ENCODE measurements at places on chromosomes 7 and 10.

DNA sequence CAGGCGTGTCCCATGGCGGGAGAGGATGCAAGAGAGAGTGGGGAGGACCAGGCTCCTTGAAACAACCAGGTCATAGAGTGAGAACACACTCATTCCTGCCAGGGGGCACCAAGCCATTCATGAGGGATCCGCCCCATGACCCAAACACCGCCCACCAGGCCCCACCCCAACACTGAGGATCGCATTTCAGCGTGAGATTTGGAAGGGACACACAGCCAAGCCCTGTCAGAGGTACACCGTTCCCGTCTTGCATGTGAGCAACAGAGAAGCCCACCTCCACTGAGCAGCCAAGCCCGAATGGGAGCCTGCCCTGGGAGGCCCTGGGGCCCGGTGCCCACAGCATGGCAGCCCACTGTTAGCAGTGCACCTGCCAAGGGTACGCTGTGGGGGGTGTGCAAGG, 7.9 kb upstream of the ARPC1B start:
- DNase-seq = no peak

DNA sequence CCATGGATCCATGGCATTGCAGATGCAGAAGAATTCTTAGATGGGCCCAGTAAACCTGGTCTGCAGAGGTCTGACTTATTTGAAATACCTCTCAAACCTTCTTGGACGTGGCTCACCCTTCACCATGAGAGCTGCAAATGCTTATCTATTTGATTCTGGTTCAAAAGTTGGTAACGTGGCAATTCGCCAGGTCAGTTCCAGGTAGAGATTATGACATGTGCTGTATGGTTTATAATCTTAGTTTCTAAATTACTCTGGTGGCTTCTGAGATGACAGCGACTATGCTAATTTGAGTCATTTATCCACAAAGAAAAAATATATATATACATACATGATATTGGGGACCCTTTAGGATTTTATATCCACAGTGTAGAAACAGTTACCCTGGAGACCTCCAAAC, 68.8 kb downstream of the NRP1 start:
- DNase-seq = peak; percentile 20

DNA sequence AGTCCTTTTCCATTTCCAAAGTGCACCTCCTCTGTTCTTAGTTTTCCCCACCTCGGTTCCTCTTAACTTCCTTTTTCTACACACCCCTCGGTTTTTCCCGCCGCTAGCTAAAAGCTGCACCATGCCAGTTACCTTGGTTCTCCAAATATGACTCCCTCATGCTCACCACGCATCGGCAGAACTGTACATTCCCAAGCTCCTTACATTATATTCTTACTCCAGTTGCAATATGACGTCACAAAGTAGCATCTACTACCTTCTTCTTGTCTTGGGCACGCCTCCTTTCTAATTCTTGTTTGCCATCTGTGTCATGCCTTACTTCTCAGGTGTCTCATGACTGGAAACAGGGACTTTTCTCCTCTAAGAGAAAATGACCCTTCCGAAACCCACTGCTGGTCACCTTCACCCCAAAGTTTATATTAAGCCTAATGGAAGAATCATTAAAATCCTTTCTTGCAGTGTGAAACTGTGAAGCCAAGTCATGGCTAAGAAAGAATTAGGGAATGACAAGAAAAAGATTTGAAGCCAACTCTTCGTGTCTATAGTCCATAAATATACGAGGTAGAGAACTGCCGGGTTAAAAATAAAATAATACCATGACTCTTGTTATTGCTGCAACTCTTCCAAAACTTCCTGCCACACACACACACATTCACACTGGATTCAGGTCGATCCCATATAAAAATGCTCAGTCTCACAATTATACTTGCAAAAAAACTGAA, 1.7 kb downstream of the ESYT2 start:
- DNase-seq = no peak

DNA sequence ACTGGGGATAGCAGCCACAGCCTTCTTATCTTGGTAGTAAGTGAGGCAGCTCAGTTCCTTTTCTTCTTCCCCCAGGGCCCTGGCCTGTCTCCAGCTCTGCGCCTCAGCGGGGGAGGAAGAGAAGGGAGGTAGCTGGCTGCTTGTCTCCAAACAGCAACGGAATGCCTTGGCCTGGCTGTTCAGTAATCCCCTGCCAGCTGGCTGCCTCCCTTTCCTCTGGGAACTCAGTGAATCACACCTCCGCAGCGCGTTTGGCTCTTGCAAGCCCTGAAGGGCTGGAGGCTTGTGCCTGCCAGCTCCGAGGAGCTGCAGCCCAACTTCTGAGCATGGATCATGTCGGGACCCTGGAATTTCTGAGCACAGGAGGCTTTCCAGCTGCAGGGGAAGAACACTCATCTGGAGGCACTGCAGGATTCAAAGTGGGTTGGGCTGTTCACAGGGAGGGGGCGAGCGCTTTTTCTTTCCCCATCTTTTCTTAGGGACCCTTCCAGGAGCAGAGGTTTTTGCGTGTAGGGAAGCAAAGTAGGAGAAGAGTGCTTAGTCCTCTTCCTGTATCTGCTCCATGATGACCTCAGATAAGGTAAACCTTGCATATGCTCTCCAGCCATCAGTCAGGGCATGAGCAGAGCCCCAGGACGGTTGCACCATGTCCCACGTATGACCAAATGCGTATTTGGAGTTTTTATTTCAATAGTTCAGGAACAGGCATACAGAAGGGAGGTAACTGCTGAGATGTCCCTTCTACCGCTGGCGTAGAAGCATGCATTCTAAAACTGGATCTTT, 253.2 kb upstream of the INHBA start:
- no peak for DNase-seq

DNA sequence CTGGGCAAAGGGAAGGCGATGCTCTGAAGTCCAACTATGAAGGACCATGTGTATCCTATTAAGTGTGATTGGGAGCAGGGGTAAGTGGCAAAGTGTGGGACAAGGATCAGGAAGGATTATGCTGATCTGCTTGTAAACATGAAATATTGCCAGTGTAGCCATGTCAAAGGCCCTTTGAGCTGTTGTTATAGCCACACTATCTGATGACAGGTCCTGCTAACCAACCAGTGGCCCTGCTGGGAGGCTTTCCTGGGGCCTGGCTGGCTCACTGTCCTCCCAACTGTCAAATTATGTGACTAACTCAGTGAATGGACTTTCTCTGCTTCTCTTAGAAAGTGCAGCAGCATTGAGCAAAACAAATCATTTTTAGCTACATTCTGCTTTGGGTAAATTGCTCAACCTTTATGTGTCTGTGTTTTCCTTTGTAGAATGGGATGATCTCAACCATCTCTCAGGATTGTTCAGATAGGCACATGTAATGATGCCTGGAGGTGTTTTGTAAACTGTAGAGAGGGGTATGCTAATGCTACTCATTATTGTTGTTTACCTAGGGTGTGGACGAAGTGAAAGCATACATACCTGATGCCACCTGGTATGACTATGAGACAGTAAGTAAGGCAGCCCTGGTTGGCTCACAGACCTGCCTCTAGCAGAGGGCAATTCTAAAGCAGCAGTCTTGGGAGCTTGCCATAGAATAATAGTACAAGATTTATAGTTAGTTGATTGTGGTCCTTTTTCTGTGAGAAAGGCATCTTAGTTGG, 47.4 kb downstream of the MGAM2 start:
- no peak for DNase-seq

GRCh38 chr10:104255311-104255981, 754 bp downstream of the GSTO1 start:
- no peak for DNase-seq

GRCh38 chr7:42350801-42351200, 113.8 kb upstream of the GLI3 start:
- DNase-seq = no peak

DNA sequence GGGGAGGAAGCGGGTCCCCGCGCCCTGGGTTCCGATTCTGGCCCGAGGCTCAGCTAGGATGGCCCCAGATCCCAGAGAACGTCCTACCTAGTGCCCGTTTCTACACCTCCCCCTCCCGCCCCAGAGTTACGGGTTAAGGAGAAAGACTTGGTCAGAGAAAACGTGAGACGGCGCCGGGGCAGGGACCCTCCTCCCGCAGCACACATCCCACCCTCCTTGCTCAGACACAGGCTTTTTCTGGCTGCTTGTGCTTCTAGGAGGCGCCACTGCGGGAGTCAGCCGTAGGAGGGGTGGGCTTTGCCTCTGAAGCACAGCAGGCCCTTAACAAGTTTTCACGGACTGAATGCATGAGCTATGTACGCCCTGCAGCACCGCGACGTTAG, 104.9 kb upstream of the LEP start:
- no peak for DNase-seq

GRCh38 chr7:47725031-47725780, 143.3 kb upstream of the TNS3 start:
- DNase-seq = no peak

DNA sequence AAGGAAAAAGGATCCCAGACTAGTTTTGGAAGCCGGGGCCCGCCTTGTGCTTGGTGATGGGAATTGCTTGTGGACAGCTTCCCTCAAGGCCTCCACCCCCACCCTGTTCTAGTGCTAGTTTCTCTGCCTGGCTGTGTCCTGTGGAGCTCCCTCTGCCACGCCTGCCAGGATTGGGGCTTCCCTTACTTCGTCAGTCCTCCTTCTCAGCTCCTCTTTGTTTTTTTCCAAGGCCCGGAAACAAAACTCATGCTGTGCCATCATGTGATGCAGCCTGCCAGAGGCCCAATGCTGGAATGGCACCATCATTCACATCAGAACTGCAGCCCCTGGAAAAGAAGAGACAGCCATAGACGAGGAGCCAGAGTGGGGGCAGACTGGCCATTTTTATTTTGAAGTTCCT, 11.2 kb downstream of the YKT6 start:
- no peak for DNase-seq

DNA sequence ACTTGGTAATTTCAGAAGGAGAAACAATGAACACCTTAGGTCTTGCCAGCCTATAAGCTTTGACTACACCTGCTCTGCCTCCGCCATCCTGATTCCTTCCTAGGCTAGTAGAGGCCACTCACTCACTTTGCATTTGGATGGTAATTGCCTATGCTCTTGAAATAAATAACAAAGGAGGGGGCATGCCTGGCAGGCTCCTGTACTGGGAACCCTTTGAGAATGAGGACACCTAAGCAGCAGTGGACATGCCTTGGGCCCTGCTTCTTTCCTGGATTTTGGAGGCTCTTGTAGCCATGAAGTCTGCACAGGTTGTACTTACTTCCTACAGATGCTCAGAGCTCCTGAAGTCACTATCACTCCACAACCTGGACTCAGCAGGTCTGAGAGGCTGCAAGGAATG, 65.8 kb downstream of the BLNK start:
- DNase-seq = no peak

DNA sequence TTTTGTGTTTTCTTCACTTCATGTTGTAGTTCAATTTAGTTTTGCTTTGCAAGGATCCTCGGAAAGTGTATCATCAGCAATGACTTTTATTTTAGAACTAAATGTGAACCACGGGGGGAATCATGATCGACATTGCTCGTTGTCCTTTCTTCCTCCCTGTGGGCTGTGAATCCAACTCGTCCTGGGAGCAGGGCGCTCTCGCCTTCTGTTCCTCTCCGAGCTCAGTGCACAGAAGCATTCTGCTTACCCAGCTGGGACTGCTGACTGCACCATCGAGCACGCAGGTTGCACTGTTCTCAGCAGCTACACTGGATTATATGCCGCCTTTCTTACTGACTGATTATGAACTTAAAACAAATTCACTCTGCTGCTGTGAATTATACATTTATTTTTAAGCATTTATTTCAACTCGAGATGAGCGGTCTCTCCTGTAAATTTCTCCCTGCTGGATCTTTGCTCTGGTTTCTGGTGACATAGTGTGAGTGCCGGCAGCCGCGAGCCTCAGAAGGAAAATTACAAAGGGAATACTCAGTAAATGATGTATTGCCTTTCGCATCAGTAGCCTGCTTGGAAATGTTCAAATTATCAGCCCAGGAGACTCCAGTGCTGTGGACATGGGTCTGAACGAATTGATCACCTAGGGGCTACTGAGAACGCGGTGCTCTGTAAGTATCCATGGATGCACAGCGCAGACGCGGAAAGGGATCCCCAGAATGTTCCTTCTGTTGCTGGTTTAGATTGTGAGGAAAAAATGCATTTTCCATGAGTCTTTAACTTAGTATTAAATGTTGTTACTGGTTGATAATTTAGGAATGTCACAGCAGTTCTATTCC, 92.6 kb downstream of the PTPRE start:
- no peak for DNase-seq

- no peak for DNase-seq
Observed at GRCh38 chr7:149202831-149203231, 7.5 kb downstream of the ZNF282 start.

DNA sequence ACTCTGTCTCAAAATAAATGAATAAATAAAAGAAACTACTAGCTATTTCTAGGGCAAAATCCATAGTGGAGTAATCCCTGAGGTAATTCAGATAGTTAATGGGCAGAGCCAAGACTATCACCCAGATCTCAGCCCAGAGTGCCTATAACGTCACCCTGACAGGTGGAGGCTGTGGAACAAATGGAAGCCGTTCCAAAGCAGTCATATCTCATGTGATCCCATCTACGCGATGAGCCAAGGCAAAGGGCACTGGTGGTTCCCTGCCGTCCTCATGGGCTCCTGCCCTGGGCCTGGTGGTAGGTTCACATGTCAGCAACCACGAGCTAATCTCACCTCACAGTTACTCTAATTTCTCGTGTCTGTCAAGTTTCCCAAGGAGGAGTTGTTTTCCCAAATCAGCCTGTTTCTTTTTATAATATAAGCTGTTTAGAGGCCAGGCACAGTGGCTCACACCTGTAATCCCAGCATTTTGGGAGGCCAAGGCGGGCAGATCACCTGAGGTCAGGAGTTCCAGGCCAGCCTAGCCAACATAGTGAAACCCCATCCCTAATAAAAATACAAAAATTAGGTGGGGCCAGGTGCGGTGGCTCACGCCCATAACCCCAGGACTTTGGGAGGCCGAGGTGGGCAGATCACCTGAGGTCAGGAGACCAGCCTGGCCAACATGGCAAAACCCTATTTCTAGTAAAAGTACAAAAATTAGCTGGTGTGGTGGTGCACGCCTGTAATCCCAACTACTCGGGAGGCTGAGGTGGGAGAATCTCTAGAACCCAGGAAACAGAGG, 22.5 kb upstream of the ASCC1 start:
- no peak for DNase-seq

- no peak for DNase-seq
Observed at GRCh38 chr10:79123547-79123963, 54.8 kb downstream of the ZMIZ1 start.
